ENCODE measurements at places on chromosomes 3 and 15.

- DNase-seq, result no peak
These were observed 32.7 kb upstream of the DLG1 start for GRCh38 chr3:197331131-197331530.

DNA sequence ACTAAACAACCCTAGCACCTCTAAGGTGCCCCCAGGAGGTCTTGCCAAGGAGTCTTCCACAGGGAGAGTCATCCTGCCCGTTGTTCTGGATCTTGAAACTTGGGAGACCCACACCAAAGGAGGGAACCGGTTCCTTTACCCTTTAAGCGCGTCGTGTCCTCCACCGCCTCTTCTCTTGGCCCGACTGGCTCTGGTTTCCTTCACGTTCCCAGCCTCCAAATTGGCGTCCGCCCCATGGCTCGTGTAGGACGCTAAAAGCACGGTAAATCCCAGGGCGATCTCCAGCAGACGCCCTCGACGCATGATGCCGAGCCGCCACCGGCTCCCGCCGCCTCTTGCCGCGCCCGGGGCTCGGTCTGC lies 1.1 kb downstream of the FBN1 start:
- no peak for DNase-seq

DNA sequence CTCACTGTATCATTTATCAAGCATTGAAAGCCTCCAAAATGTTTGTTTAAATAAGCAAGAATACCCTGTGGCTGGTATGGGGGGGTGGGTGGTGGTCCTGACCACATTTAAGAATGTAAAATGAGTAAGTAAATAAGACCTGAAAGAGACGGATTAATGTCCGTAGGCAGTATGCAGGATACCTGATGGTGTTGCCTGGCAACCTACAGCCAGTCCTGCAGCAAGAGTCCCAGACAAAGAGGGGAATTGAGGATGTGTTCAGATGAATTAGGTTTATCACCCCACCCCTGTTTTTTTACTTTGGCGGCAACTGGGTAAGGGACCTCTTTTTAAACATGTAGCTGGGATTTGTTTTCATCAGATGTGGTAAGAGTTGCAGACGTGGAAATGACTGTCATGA lies 99.8 kb upstream of the BFSP2 start:
- no peak for DNase-seq

DNA sequence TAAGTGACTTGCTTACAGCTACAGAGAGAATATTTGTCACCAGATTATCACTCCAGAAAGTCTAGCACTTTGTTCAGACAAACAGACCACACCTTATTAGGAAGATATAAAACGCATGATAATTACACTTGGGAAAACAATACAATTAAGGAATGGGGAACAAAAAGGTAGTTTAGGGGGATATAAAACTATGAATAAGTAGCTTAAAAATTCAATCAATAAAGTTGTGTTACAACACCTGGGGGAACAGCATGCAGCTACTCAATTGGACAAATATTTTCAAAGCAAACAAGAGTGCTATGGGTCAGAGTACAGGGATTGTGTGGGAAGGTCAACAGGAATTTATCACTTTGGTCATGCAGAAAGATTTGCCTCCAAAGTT lies 15.1 kb downstream of the CLDN1 start:
- DNase-seq, result no peak

GRCh38 chr3:60017631-60018030 lies 967.8 kb upstream of the CFAP20DC start:
- DNase-seq, result no peak

DNA sequence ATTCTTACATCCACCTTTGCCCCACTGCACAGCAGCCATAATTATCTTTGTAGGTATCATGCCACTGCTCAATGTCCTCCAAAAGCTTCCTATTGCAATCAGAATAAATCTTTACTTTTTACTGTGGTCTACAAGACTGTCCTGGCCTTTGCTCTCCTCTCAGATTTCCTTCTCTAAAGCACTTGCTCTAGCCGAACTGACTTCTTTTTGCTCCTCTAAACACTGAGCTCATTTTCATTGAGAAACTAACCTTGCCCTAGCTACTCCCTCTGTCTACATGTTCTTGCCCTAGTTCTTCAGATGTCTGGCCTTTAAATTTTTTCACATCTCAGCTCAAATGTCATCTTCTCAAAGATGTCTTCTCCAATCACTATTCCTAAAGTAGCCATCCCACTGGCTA lies 342.8 kb downstream of the TBC1D5 start:
- no peak for DNase-seq

GRCh38 chr15:80174017-80174746 lies 21.4 kb downstream of the FAH start:
- DNase-seq, result no peak

DNA sequence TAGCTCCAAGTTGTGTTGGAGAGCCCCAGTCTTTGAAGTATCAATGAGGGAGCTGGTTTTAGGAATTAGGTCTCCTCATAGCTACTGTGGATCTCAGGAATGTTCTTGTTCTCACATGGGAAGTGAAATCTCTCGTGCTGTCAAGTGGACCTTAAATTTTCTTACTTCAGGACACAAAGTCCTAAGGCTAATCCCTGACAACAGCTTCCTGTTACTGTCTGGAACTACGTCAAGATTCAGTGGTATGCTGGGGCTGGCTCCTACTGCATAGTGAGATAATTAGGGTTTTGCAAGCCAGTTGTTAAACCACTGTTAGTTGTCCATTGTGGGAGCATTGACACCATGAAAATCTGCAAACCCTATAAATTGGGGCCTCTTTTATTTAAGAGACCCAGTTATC lies 22.8 kb downstream of the MESP1 start:
- DNase-seq, result no peak

- no peak for DNase-seq
These were observed 156.6 kb downstream of the NR1D2 start for GRCh38 chr3:24101676-24102168.

DNA sequence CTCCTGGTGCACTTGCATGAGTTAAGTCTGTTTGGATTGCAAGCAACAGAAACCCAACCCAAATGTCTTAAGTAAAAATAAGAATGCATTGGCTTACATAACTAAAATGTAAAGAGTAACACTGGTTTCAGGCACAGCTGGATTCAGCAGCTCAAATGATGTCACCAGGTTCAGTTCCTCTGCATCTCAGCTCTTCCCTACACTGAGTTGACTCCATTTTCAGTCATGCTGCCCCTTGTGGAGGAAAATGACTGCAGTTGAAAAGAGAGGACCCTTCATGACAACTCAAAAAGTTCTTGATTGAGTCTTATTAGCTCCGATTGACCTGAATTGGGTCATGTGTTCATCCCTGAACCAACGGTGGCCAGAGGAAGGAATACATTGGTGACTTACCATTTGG lies 138.5 kb upstream of the ABI3BP start:
- DNase-seq, result no peak

DNA sequence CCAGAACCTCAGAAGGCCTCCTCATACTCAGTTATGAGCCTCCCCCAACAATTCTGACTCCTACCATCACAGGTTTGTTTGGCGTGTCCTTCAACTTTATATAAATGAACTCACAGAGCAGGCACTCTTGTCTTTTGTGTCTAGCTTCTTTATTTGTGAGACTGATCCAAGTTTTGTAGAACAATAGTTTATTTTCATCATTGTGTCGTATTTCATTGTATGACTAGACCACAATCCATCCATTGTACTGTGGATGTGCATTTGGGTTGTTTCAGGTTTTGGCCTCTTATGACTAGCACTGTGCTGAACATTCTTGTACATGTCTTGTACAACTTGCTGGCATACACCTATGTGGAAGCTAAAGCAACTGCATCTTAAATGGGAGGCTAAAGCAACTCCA lies 292.8 kb upstream of the LYSMD4 start:
- no peak for DNase-seq

DNA sequence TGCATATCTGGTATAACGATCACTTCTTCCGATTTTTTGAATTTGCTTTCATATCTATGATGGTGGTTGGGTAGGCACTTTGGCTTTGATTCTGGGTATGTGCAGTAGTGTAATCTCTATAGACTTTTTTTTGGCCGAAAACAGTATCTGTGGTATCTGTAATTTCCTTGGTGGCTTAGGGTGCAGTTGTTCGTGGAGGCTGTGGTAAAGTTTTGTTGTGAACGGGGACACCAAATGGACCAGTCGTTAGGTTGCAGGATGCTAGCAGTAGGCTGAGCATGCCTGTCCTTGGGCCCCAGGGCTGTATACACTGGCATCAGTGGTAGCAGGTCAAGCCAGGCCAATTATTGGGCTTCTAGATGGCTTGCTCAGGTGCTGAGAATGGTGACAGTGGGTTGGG lies 55.2 kb downstream of the CCDC66 start:
- no peak for DNase-seq

DNA sequence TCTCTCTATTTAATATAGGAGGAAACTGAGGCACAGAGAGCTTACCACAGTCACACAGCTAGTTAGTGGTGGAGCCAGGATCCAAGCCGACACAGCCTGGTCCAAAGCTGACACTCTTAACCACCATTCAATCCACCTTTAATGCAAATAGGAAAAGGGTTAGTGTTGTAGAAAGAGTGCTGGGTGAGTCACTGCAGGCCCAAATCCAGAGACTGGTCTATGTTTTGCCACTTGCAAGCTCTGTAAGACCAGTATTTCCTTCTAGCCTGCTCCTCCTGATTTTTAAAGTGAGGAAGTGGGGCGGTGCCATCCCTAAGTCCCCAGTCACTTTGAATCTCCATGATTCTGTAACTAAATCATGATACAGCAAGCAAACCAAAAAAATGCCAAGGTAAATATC lies 111.0 kb downstream of the MECOM start:
- DNase-seq, result no peak

GRCh38 chr3:27353221-27353620 lies 16.0 kb downstream of the NEK10 start:
- DNase-seq, result no peak

DNA sequence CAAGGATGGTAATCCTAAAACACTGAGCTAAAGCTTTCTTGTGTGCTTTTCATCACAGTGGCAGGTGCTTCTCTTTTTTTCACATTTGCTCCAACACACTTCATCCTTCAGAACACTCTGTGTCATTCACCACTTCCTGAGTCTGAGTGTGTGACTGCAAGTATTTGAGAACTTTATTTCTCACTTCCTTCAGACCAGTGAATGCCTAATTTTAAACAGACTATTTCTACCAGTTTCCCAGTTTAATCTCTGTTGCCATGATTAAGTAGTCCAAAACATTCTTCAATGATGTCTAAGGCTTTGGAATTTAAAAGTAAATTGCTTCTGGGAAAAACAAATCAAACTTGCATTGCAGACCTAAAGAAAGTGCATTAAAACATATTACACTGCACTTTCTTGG lies 541.2 kb downstream of the RBMS3 start:
- DNase-seq, result no peak

DNA sequence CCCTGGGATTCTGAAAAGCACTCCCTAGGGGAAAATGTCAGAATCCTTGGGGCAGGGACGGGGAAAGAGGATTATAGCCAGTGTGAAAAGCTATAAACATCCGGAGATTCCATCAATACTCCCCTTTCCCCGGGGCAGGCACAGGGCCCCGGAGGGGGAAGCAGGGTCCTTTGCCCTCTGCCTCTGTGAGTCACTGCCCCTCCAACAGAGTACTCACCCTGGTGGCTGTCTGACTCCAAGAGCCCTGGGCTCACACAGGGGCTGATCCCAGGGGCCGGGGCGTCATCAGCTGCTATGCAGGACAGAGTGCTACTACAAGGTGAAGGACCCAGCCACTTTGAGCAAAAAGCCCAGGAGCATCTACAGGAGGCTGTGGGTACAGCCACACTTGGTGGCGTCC lies 133.0 kb upstream of the PRR20G start:
- no peak for DNase-seq

DNA sequence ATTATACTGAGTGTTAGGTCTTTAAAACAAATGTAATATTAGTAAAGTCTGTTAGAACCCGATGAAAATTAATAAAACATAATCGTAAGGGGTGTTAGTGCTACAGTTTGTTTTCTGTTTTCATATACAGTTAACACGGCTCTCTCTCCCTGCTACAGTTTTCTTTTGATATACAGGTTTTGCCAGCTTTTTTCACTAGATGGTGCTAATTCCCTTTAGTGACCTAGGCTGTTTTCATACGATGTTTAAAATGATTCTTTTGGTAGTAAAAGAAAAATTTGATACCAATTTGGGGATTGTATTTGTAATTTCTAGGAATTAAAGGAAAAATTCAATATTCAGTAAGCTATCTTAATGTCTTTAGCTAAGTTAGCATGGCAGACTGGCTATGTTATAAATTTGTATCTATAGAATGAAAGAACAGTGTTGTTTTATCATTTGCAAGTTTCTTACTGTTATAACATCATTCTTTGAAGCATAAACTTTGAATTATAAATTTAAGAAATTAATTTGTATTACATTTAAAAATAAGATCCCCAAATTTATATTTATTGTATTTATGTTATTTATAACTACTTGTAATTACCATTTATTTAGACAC lies 11.5 kb downstream of the APH1B start:
- peak; percentile 71 for DNase-seq

- no peak for DNase-seq
These were observed 156.6 kb upstream of the IL12A start for GRCh38 chr3:159832024-159832423.

Measured in COLO829 (cell line).